CD4-positive, alpha-beta memory T cell (primary cell): ENCODE measurements at places on chromosomes 11 and 22.

DNA sequence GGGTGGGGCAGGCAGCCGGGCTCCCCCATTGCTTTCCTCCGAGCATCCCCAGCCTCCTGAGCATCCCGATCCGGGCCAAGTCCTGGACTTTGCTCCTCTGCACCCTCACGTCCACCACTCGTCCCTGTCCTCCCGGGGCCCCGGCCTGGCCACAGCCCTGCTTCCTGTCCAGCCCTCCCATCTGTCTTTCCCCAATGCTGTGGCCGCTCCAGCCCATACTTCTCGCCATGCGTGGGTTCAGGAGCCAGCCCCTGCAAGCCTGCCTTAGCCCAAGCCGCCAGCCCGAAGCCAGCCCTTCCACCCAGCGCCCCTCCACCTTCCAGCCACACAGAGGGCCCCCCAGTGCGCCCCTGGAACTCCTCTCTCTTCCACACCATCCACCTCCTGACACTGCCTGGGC is 23.8 kb downstream of the MRPL23 start:
- no peak for DNase-seq

- DNase-seq: no peak
Measured at GRCh38 chr22:46416520-46416871, 81.0 kb downstream of the TRMU start.

- DNase-seq: no peak
Measured at GRCh38 chr11:72228229-72228843, 3.8 kb downstream of the INPPL1 start.

DNA sequence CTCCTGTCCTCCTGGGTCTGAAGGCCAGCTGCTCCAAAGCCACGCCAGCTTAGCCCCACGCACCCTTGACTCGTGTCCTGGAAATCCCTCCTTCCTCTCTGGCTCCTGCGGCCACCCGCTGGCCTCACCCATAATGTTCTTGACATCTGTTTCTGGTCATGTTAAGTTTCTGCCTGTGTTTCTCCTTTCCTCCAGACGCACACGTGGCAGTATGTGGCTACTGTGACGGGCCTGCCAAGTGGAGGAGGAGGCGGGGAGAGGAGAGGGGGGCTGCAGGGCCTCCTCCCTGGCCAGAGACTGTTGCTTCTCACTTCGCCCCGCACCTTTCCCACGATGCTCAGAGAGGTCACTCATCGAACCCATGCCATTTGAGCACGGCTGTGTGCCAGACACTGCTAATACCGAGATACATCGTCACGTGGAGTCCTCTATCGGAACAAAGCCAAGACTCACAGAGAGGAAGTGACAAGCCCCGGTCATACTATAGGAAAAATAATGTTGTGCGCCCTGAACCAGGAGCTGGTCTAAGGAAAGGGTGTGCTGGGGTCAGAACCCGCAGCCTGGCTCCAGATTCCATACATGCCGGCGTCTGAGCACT is 11.5 kb downstream of the C1QTNF6 start:
- DNase-seq: no peak

DNA sequence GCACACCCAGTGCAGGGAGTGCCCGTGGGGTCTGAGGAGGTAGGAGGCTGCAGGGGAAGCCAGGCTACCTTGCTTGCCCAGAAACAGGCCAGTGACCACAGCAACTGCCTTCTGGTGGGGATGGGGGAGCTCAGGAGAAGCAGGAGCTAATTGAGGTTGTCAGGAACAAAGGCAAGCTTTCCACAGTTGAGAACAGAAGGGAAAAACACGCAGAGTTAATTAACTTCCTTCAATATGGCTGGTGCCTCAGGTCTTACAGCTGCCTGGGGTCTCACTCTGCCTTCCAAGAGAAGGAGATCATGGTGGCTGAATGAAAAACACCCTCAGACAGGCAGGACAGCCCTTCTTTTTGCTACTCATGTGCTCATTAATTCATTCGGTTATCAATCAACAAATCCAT is 127.9 kb upstream of the SYT13 start:
- DNase-seq: no peak

DNA sequence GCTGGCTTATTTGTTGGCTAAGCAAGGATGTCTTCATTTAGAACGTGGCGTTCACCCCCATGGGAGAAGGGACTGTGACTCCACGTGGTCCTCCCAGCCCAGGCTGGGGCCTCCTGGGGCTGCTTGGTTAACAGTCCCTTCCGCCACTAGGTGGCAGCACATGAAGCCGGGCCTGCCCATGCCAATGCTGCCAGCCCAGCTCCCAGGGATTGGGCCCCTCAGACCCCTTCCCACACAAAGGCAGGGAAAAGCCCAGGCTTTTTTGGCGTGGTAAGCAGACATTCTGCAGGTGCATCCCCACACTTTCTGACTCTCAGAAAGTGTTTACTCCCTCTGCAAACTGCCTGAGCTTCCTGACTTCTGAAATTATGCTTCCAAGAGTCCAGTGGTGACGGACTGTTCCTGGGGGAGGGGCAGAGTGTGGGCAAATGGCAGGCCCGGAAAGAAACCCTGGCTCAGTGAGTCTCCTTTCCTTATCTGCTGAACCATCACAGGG is 3.1 kb downstream of the CBX6 start:
- DNase-seq: peak; percentile 74

GRCh38 chr11:34084637-34085036 is 20.8 kb upstream of the NAT10 start:
- DNase-seq: no peak

- no peak for DNase-seq
Measured at GRCh38 chr22:36741968-36742367, 34.0 kb downstream of the IFT27 start.

- no peak for DNase-seq
Measured at GRCh38 chr11:64654958-64655541, 64.0 kb downstream of the SLC22A12 start.

GRCh38 chr11:227824-228379 is 8.2 kb downstream of the SIRT3 start:
- DNase-seq: no peak

DNA sequence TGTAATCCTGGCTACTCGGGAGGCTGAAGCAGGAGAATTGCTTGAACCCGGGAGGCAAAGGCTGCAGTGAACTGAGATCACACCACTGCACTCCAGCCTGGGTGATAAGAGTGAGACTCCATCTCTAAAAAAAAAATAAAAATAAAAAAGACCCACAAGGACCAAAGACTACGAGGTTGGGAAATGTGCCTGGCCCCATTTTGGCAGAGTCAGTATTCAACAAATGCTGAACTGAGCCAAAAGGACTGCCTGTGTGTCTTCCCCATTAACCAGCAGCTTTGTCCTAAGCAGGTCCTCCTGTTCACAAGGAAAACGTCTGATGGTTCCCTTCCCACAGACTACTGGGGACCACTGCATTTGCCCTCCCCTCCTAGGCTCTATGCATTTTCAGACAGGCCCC is 27.6 kb downstream of the ADORA2A start:
- DNase-seq: no peak

DNA sequence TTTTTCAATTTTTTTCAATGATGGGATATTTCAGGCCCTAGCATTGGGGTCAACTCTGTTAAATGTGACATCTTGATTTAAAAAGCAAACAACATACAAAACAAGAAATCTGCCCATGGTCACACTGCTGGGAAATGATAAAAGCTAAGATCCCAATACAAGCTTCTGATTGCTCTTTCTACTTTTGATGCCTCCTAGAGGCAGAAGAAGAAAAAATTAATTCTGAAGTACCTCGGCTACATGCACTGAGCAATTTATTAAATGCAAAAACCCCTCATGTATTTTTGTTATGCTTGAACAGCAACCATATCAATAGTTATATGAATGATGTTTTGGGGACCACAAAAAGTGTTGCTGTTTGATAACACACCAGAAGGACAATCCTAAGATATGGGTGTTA is 342.1 kb upstream of the NARS2 start:
- no peak for DNase-seq

DNA sequence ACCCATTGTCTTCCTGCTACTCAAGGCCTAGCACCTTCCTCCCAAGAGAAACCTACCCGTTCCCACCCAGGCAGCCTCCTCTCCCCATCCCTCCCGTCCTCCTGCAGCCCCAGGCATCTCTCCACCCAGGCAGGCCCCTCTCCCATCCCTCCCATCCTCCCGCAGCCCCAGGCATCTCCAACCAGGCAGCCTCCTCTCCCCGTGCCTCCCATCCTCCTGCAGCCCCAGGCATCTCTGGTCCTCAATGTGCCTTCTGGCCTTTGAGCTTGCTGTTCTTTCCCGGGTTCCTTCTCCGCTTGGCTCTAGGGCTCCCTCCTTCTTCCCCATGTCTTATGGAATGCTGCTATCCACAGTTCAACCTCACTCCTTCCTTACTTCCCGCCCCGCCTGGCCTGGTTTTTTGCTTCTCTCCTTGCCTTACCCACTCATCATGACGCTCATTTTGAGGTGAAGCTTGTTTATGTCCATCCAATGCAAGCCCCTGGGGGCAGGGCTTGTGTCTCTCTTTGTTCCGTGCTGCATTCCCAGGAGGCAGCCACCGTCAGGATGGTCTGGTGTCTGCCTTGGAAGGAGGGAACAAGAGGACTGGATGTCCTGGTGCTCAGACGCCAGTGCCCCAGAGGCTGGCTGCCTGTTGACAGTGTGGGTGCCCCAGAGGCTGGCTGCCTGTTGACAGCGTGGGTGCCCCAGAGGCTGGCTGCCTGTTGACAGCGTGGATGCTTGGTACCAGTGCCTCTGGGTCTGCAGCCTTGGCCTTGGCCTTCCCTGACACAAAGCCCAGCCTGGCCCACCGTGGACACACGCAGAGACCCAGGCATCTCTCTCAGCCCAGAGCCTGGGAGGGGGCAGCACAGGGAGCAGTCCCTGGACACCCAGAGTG is 815.7 kb downstream of the BRD1 start:
- no peak for DNase-seq
